ENCODE measurements at places on chromosomes 6 and 20. TPM values are rescaled to one million over a fixed set of nuclear protein-coding genes. Genes with fewer than 3 reads are reported as not detected.

UBE3D gene
- total RNA-seq: 6.0 TPM

KHDC1 gene
- total RNA-seq: 0.85 TPM

XKR7 gene
- total RNA-seq: not detected

ANKRD66 gene
- not detected for total RNA-seq

COL12A1 gene
- 9.0 TPM for total RNA-seq

SCRT2 gene
- not detected for total RNA-seq

ADGB gene
- not detected for total RNA-seq

ZNF831 gene
- total RNA-seq: not detected

CCHCR1 gene
- total RNA-seq: 18.2 TPM

SLC35A1 gene
- 11.0 TPM for total RNA-seq

ASIP gene
- not detected for total RNA-seq

HAO1 gene
- not detected for total RNA-seq

CD24 gene
- total RNA-seq: 2.7 TPM

PPP1R3G gene
- 1.2 TPM for total RNA-seq

TAGAP gene
- not detected for total RNA-seq

BCL2L1 gene
- 78.0 TPM for total RNA-seq

MMP24OS gene
- total RNA-seq: 12.0 TPM

CYP24A1 gene
- not detected for total RNA-seq

KIF25 gene
- not detected for total RNA-seq

IYD gene
- not detected for total RNA-seq

CPXM1 gene
- total RNA-seq: not detected

GSTA1 gene
- not detected for total RNA-seq

DUSP15 gene
- total RNA-seq: not detected

CD40 gene
- total RNA-seq: 9.5 TPM

COL11A2 gene
- total RNA-seq: 0.09 TPM

MRPL14 gene
- total RNA-seq: 68.4 TPM

GPR6 gene
- total RNA-seq: not detected

FLRT3 gene
- total RNA-seq: 0.18 TPM

UBD gene
- 1.2 TPM for total RNA-seq

CTCFL gene
- not detected for total RNA-seq

MAK gene
- total RNA-seq: not detected

SEC23B gene
- 47.5 TPM for total RNA-seq

OR12D3 gene
- not detected for total RNA-seq

FAM209B gene
- not detected for total RNA-seq

THEMIS gene
- not detected for total RNA-seq

CCND3 gene
- 76.5 TPM for total RNA-seq

DYNLT2 gene
- total RNA-seq: 0.63 TPM

RNF144B gene
- 118 TPM for total RNA-seq
